Gastrocnemius medialis (tissue), 4 donors: ENCODE measurements at places on chromosomes 2 and 18.

- no peak for DNase-seq
Observed at GRCh38 chr2:142462306-142462705, 331.5 kb upstream of the LRP1B start.

DNA sequence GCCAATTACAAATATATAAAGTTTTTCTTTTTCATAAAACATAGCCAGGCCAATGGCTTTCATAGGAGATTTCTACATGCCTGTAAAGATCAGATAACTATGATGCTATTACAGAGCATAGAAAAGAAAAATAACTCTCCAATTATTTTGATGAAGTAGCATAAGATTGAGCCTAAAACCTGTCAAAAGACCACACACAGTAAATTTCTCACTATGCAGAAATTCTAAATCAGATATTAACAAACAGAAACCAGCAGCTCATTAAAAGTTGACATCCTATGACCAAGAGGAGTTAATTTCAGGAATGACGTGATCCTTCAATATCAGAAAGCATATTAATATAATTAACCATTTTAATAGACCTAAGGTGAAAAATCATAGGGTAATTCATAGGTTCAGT lies 139.0 kb upstream of the PIEZO2 start:
- DNase-seq: no peak

- DNase-seq: no peak
Observed at GRCh38 chr2:11719230-11719977, 27.0 kb upstream of the LPIN1 start.

GRCh38 chr2:50952596-50952995 lies 79.3 kb downstream of the NRXN1 start:
- DNase-seq: no peak

- DNase-seq: no peak
Observed at GRCh38 chr18:59460072-59460420, 101.0 kb upstream of the LMAN1 start.
